ENCODE measurements at places on chromosomes 6 and 20. TPM values are rescaled to one million over a fixed set of nuclear protein-coding genes. Genes with fewer than 3 reads are reported as not detected.

Gene CST4
- total RNA-seq: not detected

Gene DEFB127
- total RNA-seq: not detected

Gene SMPD2
- total RNA-seq: 6.9 TPM

Gene LRRC73
- total RNA-seq: 0.12 TPM

Gene NKX2-2
- not detected for total RNA-seq

Gene SLC22A23
- 15.6 TPM for total RNA-seq

Gene C6orf58
- total RNA-seq: not detected

Gene KCNB1
- not detected for total RNA-seq

Gene KCNK5
- total RNA-seq: not detected

Gene BYSL
- 24.3 TPM for total RNA-seq

Gene GJA10
- total RNA-seq: not detected

Gene RAB32
- total RNA-seq: 148 TPM

Gene NAPB
- 4.5 TPM for total RNA-seq

Gene ACOT8
- 32.3 TPM for total RNA-seq

Gene ID4
- total RNA-seq: 0.24 TPM

Gene CHRNA4
- total RNA-seq: not detected

Gene HLA-DQA1
- total RNA-seq: not detected

Gene WFDC10B
- not detected for total RNA-seq

Gene KCNG1
- total RNA-seq: 11.5 TPM

Gene HDGFL1
- not detected for total RNA-seq

Gene XKR7
- not detected for total RNA-seq

Gene SEMG1
- total RNA-seq: not detected

Gene CGA
- not detected for total RNA-seq

Gene FOXO3
- total RNA-seq: 20.8 TPM

Gene GSTA1
- not detected for total RNA-seq

Gene PEX6
- total RNA-seq: 22.3 TPM

Gene ZNF334
- total RNA-seq: 0.73 TPM

Gene ARMC12
- total RNA-seq: not detected

Gene GPR6
- total RNA-seq: not detected

Gene CTCFL
- not detected for total RNA-seq

Gene PTCHD4
- 8.0 TPM for total RNA-seq

Gene WASF1
- 25.6 TPM for total RNA-seq

Gene HFE
- 3.4 TPM for total RNA-seq

Gene IL17F
- total RNA-seq: not detected

Gene MRAP2
- total RNA-seq: 0.23 TPM

Measured in glomerular endothelial cell (primary cell).